ENCODE measurements at places on chromosomes 7 and 10.

GRCh38 chr7:40758590-40758989 lies 623.8 kb downstream of the SUGCT start:
- no peak for DNase-seq

DNA sequence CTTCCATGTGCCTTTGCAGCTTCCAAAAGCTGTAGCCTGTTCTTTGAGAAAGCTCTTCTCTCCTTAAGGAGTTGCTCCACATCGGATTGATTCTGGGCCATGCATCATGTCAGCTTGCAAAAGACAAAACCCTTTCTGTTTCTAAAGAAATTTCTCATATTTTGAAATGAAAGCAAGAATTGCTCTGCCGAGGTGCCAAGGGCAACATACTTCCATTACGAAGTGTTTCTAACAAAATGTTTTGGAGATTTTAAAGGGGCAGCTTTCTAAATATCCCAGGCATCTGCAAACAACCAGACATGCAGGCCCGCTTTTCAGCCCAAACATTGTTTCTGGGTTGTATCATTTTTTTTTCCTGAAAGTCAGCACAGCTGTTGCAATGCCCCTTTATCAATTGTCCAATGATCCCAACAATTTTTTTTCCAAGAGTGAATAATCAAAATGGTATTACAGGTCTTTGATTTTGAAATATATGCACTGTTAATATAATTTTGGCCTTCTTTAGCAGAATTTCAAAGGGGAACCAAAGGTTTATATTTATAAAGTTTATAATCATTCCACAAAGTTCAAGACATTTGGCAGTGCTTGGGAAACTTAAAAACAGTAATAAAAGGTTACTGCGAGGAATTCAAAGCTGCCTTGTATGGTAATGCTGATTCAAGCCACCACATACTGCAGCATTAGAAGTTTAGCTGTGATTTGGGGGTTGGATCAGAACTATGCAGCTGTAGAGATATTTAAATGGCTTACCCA lies 61.0 kb downstream of the TES start:
- DNase-seq = no peak

DNA sequence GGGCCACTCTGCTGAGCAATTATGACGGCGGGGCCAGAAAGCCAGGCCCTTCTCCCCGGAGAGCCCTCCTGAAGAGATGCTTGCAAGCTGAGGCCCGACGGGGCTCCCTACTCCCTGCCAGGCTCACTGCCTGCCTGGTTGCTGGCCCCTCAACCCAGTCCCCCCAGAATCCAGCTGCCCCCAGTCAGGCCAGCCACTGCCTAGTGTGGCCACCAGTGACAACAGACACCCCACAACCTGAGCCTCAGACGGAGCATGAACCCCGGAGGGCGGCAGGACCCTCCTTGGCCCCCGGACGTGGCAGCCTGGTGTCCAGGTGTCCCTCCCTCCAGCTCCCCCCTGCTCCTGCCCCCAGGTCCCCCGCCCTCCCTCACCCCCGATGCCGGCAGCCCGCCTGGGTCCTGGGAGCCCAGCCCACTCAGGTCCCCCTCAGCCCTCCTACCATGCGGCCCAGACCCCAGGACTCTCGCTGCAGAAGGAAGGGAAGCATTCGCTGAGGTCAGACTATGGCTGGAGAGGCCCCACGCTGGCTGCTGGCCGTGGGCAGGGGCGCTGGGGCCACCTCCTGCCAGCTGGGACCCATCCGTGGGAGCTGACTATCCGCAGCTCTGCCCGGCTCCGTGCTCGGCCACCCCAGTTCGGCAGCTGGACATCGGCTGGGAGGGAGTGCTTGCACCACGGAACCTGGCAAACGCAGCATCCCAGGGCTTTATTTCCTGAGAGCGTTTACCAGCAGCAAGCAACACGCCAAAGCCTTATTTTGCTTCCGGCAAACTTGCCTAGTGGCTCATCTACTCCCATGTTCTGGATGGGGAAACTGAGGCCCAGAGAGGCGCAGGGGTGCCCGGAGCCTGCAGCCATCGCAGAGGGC lies 89.8 kb downstream of the UNCX start:
- no peak for DNase-seq

DNA sequence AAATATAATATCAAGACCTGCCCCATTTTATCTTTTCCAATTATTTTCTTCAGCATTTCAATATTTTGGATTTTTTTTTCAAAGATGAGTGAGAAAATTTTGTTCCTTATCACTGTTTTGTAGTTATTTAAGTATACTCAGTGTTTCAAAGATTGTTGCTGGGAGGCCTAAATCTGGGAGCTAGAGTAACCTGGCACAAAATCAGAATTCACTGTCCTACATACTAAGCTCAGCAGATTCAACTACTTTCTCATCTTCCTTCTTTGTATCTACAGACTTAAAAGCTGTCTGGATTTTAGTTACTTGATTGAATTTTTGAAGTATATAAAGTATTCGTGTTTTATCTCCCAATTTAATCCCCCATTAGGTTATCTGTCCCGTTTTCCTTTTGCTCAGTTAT lies 85.9 kb downstream of the TAX1BP1 start:
- DNase-seq = no peak

GRCh38 chr7:100166970-100167911 lies 1.2 kb downstream of the GAL3ST4 start:
- DNase-seq = no peak

GRCh38 chr10:71796749-71797405 lies 23.6 kb upstream of the VSIR start:
- DNase-seq = no peak

DNA sequence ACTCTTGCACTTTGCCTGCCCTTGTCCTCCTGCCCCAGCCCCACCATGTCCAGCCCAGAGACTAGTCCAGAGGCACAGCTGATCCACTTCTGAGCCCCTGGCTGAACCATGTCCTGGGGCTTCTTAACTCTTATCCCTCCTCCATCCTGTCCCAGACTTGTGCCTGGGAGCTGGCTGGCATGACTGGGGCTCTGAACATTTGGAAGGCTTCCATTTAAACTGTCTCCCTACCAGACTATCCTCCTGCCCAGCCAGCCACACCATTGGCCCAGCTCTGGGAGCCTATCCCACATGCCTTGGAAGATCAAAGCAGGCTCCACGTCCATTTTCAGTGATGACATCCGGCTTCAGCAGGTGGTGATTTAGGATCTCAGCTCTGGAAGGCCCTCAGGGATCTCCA lies 57.4 kb downstream of the FAM241B start:
- no peak for DNase-seq

DNA sequence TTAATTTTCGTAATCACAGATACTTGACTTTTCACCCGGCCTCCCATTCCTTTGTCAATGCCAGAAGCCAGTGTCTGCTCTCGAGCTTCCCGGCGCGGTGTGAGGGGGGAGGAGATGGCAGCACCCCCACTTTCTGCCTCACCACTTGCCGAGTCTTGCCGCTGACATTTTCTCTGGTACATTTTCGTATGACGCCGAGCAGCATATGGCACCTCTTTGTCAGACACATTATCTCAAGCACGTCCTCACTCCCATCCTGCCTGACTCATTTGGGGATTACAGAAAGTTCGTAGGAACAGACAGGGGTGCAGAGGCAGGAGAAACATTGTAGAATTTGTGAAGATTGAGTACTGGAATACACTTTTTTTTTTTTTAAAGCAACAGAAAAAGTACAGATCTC lies 60.8 kb upstream of the SORCS3 start:
- DNase-seq = no peak

GRCh38 chr7:116483271-116483942 lies 16.1 kb upstream of the CAV2 start:
- no peak for DNase-seq

- DNase-seq = no peak
Observed at GRCh38 chr7:28674359-28674782, 262.1 kb downstream of the CREB5 start.

DNA sequence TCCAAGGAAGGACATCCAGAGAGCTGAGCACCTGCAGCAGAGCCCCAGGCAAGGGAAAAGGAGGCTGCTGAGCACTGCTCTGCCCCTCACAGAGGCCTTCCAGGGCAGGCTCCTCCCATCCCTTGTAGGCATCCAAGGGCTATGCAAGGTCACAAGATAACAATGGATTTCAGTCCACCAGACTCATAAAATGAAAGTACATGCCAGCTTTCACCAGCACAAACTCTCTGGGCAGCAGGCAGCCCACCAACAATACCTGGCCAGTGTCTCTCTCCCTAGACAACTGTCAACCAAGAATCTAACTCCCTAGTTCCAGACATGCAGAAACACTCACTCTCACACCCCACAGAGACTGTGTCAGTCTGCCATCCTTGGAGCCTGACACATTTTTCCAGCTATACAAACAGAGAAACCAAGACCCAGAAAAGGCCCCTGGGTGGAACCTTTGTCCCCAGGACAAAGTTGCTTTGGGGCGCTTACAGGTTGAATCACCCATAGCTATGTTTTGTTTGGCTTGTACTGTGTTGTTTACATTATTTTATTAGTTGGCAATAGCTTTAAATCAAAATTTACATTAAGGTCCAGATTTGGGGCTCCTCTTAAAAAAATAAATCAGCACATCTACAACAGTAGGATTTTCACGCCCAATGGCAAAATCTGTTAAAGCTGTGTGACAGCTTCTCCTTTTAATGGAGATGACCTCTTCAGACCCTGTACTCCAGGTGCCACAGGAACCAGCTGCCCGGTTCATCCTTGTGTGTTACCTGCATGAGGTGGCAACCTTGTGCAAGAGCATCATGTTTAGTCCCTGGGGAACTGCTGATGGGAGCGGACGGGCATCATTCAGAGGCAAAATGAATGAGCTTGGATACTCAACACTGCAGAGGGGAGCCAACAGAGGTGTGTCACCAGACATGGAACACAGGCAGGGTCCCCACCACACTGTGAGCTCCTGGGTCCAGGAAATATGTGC lies 5.2 kb downstream of the GRID1 start:
- no peak for DNase-seq

GRCh38 chr10:59857049-59857448 lies 49.3 kb downstream of the CCDC6 start:
- no peak for DNase-seq

GRCh38 chr10:73892310-73893030 lies 18.1 kb upstream of the CAMK2G start:
- DNase-seq = no peak

DNA sequence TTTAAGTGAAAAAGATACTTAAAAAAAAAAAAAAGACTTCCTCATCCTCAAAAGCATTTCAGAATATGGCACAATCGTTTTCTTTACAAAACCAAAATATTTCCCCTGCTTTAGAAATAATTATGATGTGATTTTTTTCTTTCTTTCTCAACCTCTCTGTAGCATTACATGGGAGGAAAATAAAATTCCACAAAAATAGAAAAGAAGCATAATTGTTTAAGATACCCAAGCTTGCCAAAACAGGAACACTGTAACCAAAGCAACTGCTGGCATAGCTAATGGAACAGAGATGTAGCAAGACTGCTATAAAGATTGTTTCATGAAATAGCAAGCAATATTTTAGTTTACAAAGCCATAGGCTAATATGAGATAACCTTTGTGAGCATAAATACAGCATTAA lies 75.6 kb upstream of the GPR22 start:
- no peak for DNase-seq

DNA sequence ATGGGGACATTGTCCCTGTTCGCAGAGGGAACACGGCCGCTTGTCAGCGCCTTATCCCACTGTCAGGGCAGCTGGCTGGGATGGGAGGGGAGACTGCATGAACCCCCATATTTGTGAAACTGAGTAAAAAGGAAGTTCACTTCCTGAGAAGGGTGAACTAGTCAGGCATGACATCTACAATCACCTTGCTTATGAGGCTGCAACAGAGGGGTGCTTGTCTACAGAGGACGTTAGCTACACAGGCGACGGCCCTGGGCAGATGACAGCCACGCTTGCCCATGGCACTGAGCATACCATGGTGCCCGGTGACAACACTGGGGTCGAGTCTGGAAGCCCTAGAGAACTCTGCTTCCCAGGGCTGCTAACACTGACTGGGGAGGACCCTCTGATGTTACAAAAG lies 46.0 kb upstream of the KDM7A start:
- DNase-seq = no peak

- no peak for DNase-seq
Observed at GRCh38 chr10:45599646-45600045, 72.9 kb downstream of the ZFAND4 start.

GRCh38 chr7:42100156-42100508 lies 136.9 kb downstream of the GLI3 start:
- DNase-seq = no peak

DNA sequence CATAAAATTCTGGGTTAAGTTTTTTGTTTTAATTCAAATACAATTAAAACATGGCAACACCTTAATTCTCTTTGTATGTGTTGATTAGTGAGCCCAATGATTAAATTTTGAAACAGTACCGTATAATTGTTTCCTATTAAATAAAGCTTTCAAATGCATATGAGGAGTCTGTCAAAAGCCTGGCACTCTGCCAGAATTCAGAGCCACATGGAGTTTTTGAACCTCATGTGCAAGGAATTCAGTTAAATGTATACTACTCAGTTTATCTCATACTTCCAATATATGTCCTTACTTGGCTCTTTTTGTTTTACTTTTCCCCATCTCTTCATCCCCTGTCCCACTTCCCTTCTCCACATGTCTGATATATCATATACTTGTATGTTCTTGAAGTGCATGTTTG lies 165.6 kb upstream of the FAM3C start:
- no peak for DNase-seq

- no peak for DNase-seq
Observed at GRCh38 chr7:130853503-130854279, 119.7 kb upstream of the KLF14 start.

DNA sequence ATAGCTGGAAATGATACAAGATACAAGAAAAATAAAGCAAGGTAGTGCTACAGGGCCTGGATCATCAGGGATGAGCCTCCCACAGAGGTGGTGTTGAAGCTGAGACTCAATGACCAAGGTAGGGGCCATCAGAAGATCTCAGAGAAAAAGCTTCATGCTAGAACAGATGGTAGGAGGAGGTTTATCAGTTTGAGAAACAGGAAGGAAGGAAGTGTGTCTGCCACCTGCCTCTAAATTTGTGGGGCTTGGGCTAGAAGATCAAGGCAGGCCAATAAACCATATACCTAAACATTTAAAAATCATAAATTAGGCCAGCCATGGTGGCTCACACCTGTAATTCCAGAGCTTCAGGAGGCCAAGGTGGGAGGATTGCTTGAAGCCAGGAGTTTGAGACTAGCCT lies 410.8 kb upstream of the PRKCQ start:
- no peak for DNase-seq

DNA sequence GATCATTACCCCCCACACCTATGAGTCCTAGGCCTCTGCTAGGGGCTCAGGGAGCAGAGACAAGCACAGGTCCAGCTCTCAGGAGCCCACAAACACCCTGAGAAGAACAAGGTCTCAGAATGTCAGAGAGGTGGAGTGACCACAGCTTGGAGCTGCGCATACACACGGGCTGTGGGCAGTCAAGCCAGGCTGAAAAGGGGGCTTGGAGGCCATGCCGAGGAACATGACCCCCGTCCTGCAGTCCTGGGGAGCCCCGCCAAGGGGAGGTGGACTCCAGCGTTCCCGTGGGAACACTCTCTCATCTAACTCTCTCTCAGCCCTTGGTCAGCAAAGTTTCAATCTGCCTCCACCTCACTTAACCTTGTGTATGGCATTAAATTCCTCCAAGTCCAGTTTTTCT lies 7.8 kb upstream of the MMP21 start:
- no peak for DNase-seq

DNA sequence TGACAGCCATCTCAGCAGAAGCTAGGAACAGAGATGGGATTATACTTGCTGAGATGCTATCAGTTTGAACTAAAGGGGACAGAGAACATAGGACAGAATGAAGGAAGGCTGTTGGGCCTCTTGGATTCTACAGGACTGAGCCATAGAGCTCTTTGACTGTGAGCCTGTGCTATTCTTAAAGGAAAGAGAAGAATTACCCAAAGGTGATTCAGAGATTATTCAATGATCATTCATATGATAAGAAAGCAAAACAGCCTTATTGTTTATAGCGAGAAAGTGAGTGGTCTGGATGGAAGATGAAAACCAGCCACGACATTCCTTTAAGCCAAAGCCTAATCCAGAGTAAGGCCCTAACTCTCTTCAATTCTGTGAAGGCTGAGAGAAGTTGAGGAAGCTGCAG lies 69.7 kb upstream of the NEUROD6 start:
- DNase-seq = no peak

Data from C1 segment of cervical spinal cord (tissue), 14 donors.